NCI-H510A (cell line): ENCODE measurements at places on chromosomes 7 and 10.

GRCh38 chr7:100951888-100952560 lies 2.7 kb downstream of the MUC3A start:
- no peak for DNase-seq

DNA sequence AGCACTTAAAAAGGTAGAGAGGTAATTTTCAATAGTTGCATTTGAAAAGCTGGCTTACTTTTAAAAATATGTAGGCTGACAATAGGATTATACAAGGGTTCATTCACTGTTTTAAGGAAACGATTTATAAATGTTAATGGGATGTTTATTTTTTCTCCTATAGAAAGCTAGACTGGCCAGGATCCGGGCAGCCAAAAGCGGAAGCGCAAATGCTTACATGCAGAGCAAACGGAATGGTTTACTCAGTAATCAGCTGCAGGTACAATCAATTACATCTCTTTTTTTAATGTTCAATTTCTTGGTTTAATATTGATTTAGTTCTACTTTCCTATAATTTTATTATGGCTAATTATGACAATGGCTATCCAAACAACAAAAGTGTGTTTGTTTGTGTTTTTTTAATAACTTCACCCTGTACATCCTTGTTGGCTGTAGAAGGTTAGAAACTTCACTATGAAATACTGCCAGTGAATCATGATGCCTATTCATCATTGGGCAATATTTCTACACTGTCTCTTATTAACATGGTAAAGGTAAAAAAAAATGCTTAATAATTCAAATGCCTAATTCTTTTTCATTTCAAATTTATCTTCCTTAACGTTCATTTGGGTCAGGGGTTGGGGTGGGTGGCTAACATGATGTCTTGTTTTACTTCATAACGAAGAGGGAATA lies 116.4 kb downstream of the TSPAN12 start:
- DNase-seq = no peak

DNA sequence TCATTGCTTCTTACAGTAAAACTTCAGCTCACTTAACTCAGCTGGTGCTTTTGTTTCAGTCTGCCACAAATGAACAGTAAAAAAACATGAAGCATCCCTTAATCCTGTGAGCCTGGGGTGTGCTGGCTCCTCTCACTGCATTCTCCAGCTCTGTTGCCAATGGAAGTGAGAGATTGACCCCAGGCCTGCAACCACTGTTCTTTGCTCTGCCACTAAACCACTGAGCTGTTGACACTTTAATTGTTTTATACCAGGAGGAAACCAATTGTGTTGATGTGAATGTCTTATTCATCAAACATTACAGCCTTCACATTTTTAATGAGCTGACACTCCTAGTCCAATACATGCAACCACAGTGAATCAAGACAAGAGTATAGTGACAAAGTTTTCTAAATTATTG lies 69.4 kb upstream of the FZD1 start:
- DNase-seq = no peak

GRCh38 chr7:76037310-76037709 lies 10.5 kb downstream of the STYXL1 start:
- DNase-seq = no peak

DNA sequence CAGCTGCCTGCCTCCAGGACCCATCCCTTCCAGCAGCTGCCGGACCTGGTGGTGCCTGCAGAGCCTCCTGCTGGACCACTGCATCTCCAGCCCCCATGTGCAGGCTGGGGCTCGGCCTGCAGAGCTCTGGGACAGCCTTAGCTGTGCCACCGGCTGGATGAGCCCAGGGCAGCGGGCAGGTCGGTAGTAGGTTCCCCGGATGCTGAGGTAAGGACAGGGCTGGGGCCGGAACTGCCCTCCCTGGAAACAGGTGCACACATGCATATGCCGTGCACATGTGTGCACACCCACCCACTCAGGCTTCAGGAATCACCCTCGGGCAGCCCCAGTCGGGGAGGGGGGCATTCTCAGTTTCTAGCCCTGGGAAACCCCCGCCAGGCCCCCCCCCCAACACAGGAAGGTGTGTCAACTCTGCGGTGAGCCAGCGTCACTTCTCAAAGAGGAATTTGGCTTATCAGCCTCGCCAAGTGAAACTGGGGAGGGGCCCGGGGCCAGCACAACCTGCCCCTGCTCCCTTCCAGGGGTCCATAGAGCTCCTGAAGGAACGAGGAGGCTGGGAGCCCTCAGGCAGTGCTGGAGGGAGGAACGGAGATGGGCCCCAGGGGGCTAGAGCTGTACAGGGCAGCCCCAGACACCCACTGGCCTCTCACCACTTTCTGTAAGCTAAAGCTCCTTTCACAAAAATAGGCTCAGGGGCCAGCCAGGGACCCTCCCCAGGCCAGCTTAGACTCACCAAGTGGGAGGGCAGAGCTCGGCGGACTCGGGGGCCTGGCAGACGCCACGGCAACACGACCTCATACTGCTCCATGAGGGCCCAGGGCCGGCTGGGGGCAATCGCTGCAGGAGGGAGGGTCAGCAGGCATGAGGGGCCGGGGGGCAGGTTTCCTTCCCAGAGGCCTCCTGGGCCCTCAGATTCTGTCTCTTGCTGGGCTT lies 1.7 kb downstream of the ADAM8 start:
- no peak for DNase-seq

DNA sequence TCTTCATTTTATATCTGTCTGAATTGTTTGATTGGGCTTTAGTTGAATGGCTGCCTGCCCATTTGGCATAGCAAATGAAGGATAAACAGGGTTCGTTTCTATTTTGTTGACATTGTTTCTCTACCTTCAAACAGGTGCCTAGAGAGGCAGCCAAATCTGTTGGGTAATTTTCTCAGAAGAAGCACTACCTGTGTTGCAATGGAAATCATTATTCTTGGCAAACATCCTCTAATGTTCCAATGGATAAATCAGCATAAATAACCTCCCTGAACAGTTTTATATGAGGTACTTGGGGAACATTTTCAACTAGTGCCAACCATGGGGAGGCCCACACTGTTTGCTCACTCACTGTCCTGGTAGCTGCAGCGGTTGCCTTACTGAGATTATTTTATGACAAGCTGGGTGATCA lies 64.4 kb upstream of the PLPP4 start:
- no peak for DNase-seq

DNA sequence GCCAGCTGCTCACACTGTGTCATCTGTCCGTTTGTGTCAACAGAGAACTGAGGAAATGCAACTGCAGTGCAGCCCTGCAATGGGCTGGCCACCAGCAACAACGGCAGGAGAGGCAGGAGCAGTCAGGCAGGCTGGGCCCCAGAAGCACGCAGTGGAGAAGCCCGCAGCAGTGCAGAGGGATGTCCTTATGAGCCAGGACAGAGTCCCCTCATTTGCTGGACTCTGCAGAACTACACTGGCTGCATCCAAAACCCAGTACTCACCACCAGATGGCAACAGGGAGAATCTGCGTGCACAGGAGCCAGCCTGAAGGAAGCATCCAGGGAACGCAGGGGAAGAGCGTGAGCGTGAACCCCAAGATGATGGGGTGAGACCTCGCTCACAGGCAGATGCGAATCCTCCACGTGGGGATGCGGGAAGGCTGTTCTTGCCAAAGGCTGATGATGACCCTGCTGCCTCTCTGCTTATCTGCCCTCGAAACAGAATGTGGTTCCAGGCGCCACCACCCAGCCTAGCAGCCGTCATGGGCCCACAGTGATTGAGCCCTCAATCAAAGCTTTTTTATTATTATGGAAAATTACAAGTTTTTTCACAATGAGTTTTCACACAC lies 232.1 kb downstream of the PTPRN2 start:
- DNase-seq = no peak

DNA sequence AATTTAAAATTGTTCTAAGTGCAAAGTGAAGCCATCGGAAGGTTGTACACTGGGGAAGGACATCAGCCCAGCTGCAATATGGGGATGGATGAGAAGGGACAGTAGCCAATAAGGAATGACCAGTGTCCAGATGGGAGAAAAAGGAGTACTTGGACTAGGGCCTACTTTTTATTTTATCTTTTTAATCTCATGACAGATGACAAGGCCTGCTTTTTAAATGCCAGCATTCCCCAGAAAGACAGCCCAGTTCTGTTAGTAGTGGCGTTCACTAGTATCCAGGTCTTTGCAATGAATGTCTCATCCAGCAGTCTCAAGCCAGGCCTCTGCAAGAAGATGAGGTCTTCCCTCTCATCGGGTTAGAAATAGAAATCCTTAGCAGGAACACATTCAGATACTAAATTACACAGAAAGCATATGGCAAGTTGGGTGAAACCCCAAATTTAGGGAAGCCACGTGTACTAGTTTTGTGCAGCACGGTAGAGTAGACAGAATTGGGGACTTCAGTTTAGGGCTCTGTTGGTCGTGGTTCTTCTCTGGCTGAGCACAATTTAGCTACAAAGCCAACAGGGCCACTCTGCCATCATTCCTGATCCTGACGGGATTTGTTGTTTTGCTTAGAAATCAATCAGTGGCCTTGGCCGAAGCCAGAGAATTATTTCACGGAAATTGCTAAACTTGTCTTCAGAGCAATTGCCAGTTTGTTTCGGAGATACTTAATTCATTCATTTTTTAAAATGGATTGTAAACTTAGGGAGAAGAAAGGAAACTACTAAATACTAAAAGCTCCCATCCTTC lies 227.8 kb downstream of the ARHGAP21 start:
- no peak for DNase-seq

DNA sequence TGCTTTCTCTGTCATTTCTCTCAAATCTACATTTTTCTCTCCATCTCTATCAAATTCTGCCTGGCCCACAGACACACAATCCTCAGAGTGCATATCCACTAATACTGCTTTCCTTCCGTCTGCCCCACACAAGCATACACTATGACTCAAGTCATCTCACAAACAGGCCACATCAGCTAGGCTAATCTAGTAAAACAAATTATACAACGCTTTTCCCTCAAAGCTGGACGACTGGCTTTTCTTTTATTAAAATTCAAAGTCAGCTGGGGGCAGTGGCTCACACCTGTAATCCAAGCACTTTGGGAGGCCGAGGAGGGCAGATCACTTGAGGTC lies 161.1 kb downstream of the FAM107B start:
- no peak for DNase-seq

GRCh38 chr7:129523924-129524323 lies 21.6 kb downstream of the SMKR1 start:
- DNase-seq = no peak

DNA sequence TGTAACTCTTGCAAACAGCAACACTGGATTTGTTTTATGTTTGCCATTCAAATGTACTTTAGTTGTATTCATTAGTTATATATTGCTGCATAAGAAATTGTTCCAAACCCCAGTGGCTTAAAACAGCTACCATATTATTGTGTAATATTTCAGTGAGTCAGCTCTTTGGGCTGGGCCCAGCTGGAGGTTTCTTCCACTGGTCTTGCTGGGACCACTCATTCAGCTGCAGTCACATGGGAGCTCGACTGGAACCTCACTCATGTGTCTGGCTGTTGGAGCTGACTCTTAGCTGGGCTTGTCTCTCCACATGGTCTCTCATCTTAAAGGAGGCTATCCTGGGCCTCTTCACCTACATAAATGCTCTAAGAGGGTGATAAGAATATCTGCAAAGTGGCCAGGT lies 23.2 kb upstream of the PIP4K2A start:
- no peak for DNase-seq

- peak; percentile 82 for DNase-seq
These were observed 107.4 kb upstream of the GLCCI1 start for GRCh38 chr7:7861211-7861633.

GRCh38 chr7:36137258-36137657 lies 15.8 kb upstream of the EEPD1 start:
- DNase-seq = no peak

GRCh38 chr10:17222329-17222728 lies 5.7 kb upstream of the VIM start:
- DNase-seq = no peak

- DNase-seq = peak; percentile 61
These were observed 21.2 kb downstream of the ASB15 start for GRCh38 chr7:123622660-123623386.

DNA sequence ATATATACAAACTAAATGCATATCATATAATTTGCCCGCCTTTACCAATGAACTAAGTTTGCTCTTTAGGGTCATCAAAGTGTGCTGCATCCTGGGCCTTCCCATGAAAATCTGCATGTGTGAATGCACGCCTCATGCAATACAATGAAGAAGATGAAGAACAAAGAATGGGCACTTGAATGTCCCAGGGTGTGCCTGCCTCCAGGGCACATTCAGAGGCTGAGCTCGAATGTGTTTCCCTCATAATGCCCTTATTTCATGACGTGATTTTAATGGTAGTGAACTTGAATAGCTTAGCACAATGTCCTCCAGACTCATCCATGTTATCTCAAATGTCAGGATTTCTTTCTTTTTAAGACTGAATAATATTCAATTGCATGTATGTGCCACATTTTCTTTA lies 824.9 kb downstream of the TNS3 start:
- no peak for DNase-seq

GRCh38 chr7:139663608-139664177 lies 114.1 kb downstream of the HIPK2 start:
- no peak for DNase-seq

GRCh38 chr7:14521183-14521582 lies 381.4 kb downstream of the DGKB start:
- no peak for DNase-seq

DNA sequence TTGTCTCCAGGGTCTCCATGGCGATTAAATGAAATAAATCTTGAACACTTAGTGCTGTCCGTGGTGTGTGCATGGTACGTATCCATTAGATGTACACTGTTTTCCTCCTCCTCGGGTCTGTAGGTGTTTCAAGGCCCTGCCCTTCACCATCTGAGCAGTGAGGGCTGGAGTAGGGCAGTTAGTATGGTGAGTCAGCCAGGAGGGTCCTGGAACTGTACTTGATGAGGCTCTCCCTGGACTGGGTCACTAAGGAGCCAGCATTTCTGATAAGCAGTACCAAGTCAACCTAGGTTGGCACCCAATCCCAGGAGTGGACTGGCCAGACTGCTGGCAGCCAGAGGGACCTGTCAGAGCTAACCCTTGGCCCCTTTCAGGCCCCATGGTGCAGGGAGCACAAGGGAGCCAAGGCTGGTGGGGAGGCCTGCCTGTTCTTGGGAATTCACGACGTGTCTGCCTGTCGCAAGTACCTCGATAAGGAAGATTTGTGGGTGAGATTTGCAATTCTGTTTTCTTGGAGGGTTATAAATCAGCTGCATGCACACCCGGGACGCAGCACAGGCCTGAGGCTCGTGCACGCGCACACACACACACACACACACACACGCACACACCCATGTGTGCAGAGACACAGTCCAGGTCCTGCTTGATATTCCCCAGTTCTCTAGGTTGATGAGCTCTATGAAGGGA lies 114.2 kb downstream of the ZMIZ1 start:
- no peak for DNase-seq

- peak; percentile 75 for DNase-seq
These were observed 68.1 kb upstream of the SLC39A12 start for GRCh38 chr10:17883621-17884020.

GRCh38 chr10:75239096-75239790 lies 3.5 kb upstream of the COMTD1 start:
- DNase-seq = no peak

DNA sequence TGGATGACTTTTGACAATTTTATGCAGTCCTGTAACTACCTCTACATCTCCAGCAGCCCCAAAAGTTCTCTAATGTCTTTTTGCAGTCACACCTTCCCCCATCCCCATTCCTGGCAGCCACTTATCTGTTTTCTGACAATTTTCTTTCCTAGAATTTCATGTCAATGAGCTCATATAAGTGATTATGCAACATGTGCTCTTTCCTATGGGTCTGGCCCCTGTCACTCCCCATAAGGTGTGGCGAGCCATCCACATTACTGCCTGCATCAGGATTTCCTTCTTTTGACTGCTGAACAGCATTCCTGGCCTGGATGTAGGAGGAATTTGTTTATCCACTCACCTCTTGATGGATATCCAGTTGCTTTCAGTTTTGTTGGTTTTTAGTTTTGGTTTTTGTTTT lies 146.7 kb upstream of the MGMT start:
- DNase-seq = no peak

GRCh38 chr7:23531050-23531793 lies 559 bp downstream of the TRA2A start:
- peak; percentile 28 for DNase-seq
